Sigmoid colon (tissue), 7 donors: ENCODE measurements at places on chromosomes 16 and 17.

- no peak for DNase-seq
Measured at GRCh38 chr17:72953621-72954020, 138.9 kb downstream of the SLC39A11 start.

DNA sequence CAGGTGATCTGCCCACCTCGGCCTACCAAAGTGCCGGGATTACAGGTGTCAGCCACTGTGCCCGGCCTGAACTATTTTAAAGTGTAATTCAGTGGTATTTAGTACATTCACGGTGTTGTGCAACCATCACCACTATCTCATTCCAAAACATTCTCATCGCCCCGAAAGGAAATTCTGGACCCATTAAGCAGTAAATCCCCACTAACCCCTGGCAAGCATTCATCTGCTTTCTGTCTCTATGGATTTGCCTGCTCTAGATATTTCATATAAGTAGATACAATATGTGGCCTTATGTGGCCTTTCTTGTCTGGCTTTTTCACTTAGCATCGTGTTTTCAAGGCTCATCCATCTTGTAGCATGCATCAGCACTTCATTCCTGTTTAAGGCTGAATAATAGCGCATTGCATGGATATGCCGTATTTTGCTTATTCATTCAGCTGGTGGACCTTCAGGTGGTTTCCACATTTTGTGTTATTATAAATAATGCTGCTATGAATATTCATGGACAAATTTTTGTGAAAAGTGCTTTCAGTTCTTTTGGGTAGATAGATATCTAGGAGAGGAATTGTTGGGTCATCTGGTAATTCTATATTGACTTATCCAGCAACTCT is 8.4 kb upstream of the HERPUD1 start:
- DNase-seq, result peak; percentile 15

DNA sequence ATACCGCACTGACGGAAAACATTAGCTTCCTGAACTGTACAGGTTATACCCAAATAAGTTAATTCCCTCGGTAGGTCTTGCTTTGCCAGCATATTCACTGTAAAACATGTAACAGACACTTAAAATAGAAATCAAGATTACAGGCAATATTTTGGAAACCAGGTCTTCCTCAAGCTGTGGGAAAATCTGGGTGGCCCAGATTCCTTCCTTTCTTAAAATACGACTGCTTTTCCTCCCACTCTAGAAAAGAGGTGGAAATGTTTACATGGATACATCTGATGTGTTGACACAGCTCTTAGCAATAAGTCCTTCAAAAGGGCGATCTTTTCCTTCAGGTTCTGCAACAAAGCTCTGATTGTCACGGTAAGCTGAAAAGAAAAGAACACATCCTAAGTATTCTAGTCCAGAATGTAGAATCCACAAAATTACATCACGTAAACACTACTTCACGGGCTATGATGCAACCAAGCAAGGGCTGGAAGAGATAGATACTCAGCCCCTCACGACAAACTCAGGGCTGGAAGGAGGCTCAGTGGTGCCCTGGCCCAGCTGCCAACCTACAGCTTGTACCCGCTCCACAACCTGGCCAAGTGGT is 18.4 kb downstream of the STX8 start:
- no peak for DNase-seq

DNA sequence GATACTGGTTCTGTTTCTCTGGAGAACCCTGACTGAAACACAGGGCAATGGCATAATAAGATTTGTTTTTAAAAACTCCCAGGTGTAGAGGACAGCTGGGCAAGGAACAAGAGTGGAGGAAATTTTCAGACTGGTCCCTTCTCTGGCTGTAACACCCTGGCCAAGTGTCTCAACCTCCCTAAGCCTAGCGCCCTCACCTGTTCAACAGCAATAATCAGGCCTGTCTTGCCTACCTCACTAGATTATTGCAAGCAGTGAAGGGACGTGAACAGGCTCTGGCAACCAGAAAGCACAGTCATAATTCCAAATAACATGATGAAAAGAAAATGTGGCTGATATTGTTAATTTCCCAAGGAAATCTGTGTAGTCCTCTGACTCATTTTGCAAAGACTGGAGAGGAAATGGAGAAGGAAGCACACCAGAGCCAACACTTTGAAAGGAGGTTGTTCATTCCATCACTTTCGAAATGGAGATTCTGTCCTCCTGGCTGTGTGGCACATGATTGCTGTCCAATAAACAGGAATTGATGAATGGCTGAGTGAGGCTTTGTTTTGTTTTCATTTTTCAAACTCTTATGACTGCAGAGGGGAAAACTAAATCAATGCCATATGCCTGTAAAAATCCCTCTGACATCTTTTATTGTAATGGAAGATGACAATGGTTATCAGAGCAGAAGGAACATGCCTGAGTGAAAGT is 87.5 kb upstream of the HLF start:
- no peak for DNase-seq

DNA sequence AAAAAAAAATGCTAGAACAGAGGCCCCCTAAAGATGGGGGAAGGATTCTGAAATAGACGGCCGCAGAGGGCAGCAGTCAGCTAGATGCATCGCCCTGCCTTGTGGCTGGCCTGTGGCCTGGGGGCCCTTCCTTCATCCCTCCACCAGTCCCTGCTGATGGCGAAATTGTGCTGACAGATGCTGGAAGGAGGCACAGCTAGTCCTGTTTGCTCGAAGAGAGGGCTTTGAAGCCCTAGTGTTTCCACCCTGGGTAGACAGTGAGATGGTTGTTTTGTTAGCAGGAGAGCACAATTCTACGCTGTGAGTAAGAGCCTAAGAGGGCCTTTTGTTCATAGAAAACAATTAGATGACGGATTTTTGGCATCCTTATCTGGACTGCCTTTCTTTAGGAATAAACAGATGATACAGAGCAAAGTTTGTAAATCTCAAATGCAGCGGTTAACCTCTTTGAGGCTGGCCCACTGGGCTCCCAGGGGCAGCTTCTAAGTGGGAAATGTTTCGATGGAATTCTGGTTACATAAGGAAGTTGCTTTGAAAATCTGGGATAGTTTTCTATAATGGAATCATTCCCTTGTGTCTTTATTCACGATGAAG is 23.0 kb downstream of the VPS35L start:
- peak; percentile 78 for DNase-seq

- peak; percentile 94 for DNase-seq
Measured at GRCh38 chr16:70738083-70738977, 52.5 kb upstream of the MTSS2 start.

- peak; percentile 92 for DNase-seq
Measured at GRCh38 chr16:88700636-88701482, 5.3 kb downstream of the RNF166 start.

GRCh38 chr17:32926183-32926582 is 1.8 kb upstream of the TMEM98 start:
- DNase-seq, result no peak

DNA sequence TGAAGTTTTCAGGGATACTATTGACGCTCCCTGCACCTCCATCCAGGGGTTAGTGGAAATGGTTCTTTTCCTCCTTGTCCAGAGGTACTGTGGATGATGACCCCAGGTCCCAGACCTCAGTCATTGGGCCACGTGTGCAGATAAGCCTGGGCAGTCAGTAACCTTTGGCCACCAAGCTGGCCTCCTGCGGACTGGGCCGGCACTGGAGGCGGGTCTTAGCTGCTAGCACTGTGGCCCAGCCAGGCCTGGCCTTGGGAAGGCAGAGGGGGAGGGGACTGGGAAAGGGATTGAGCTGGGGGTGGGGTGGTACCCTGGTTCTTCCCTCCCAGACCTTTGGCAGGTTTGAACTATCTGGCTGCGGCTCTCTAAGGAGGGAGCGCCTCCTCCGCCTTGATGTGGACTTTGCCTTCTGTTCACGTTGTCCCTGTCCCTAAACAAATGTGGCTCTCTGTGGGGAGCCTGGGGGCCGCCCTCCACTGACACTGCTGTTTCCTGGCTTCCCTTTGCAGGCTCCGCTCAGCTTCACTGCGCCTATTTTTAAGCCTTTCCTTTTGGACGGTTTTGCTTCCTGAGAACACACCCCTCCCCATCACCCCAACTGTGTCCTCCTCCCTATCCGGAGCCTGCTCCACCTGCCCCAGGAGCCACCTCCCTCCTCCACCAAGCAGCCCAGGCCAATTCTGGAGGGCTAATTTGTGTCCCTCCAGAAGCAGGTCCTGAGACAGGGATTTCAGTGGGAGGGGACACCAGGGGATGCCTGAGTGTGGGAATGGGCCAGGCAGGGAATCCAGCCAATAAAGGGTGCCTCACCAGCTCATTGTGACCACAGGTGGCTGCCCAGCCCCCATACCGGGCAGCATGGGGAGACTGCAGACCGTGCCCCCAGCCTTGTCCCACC is 251.9 kb downstream of the SEC14L1 start:
- DNase-seq, result no peak

- no peak for DNase-seq
Measured at GRCh38 chr17:61307905-61308886, 91.4 kb upstream of the TBX2 start.

GRCh38 chr16:720990-721764 is at the start of gene ANTKMT:
TSS of gene ANTKMT (plus strand) at chr16:721146. CDS start at chr16:721275, 129 bp downstream.
- peak; percentile 86 for DNase-seq

- DNase-seq, result peak; percentile 53
Measured at GRCh38 chr16:3161235-3162018, 26.6 kb upstream of the OR1F1 start.

- DNase-seq, result no peak
Measured at GRCh38 chr17:81159611-81160265, 5.6 kb upstream of the PVALEF start.

DNA sequence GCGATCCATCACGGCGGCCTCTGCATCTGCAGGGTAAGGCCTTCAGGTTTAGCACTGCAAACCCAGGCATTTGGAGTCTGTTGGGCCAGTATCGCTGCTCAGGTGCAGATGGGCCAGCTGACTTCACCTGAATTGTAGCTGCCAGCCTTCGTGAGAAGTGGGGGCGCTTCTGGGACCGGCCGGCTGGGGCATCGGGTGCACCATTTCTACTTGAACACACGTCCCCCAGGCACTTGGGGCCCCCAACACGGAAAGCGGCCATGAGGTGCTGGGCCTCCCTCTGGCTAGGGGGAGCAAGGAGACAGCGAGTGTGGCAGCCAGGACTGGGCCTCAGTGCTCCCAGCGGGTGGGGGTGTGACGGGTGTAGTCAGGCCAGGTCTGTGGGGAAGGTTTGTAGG is 767.6 kb downstream of the KCNJ18 start:
- DNase-seq, result no peak

GRCh38 chr16:70593544-70593943 is 52.8 kb upstream of the IL34 start:
- DNase-seq, result no peak

- no peak for DNase-seq
Measured at GRCh38 chr16:54936979-54937670, 6.5 kb downstream of the IRX5 start.

DNA sequence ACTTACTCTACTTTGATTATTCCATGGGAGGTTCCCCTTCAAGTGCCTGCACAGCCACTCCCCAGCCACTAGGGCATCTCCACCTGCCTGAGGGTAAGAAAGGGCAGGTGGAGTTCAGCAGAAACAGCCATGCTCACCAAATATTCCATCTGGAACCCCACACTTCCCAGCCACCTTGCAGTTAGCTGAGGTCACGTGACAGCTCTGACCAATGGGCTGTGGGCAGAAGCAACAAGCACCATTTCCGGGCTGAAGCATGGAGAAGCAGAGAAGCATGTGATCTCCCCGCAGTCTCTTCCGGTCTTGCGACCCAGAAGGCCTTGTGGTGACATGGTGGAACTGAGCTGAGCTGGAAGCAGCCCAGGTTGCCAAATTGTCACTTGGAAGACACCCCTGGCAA is 108.6 kb downstream of the CCT6B start:
- no peak for DNase-seq

DNA sequence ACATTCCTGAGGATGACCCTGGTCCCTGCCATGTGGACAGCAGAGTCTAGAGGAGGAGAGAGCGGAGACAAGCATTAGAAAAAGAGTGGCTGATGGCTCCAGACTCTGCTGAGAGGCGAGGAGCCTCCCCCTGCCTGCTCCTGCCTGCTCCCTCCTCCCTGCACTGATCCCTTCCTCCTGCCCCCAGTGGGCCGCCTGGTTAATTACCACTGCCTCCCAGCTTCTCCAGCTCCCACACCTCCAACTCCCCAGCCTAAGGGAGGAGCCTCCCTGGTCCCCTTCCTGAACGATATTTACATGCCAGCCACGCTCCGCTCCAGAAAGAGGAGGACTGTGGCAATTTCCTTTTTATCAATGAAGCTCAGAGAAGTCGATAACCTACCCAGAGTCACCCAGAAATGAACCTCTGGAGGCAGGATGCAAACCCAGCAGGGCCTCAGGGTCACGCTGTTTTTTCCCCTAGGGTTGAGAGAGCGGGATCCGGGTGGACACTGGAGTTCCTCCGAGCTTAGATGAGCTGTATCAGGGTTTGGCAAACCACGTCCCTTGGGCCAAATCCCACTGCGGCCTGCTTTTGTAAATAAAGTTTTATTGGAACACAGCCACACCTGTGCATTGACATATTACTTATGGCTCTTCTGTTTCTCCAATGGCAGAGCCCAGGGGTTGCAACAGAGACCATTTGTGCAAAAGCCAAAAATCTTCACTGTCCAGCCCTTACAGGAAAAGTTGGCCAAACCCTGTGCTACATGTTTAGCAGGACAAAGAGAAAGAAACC is 27.1 kb upstream of the JPH3 start:
- DNase-seq, result no peak
